SIG-M5 (cell line): ENCODE measurements at places on chromosomes 1 and 21.

- DNase-seq, result no peak
Measured at GRCh38 chr1:235266325-235266724, 61.7 kb downstream of the ARID4B start.

DNA sequence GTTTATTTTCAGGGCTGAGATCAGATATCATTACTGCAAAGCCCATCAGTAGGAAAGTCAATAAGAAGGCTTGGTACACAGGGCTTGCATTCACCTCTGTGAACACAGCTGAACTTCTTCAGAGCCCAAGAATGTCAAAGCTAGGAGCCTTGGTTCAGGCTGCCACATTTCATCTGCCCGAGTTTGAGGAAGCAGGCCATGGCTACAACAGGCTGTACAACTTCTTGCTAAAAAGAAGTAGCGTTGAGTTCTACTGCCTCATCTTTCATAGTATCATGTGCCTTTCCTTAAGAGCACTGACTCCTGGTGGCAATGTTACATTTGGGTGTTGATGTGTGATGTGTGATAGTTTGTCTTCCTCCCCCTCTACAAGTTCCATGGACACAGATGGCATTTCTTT is 10.1 kb downstream of the C1orf162 start:
- no peak for DNase-seq

GRCh38 chr1:225422031-225422605 is 5.7 kb downstream of the LBR start:
- DNase-seq, result no peak

- DNase-seq, result no peak
Measured at GRCh38 chr1:209157546-209158249, 425.8 kb upstream of the CAMK1G start.

DNA sequence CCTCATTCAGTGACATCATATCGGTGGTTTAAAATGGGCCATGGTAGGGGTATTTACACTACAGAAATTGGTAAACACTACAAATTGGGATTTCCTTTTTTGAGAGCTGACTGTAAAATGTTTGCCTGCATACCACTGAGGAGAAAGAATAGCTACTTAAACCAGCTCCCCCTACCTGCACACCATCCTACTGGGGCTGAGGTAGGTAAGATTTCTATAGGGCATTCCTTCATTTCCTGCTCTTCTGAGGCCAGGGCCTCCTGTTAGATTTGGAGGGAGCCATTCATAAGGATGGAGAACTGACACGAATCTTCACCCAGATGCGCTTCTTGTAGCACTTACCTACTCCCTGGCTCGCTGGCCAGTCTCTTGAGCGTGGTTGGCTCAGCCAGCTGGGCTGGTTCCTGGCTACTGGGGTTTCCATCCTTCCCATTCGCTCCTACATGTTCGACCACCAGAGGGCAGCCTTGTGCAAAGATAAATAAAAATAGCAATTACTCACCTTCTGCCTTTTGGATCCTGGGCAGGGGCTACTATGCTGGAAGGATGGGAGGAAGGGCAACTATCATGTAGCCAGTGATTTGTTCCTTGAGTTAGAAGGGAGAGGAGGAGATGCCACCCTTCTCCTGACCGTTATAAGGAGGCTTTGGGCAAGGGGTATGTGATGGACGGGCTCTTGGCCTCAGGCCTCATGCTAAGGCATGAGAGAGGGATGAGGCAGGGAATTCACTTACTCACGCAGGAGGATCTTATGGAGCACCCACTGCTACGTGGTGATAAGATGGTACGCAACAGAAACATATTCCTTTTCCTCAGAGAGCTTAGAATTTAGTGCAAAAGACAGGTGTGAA is 10.7 kb downstream of the OPTC start:
- DNase-seq, result peak; percentile 24

GRCh38 chr21:36171336-36171735 is 14.7 kb downstream of the DOP1B start:
- no peak for DNase-seq

GRCh38 chr1:10450836-10451235 is 1.0 kb downstream of the CORT start:
- no peak for DNase-seq

DNA sequence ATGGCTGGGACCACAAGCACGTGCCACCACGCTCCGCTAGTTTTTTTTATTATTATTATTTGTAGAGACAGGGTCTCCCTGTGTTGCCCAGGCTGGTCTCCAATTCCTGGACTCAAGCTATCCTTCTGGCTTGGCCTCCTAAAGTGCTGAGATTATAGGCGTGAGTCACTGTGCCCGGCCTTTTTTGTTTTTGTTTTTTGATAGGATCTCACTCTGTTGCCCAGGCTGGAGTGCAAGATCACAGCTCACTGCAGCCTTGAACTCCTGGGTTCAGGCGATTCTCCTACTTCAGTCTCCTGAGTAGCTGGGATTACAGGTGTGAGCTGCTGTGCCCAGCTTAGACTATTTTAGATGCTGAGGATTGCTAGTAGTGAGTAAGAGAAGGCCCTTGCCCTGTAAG is 11.8 kb upstream of the RNF11 start:
- no peak for DNase-seq

DNA sequence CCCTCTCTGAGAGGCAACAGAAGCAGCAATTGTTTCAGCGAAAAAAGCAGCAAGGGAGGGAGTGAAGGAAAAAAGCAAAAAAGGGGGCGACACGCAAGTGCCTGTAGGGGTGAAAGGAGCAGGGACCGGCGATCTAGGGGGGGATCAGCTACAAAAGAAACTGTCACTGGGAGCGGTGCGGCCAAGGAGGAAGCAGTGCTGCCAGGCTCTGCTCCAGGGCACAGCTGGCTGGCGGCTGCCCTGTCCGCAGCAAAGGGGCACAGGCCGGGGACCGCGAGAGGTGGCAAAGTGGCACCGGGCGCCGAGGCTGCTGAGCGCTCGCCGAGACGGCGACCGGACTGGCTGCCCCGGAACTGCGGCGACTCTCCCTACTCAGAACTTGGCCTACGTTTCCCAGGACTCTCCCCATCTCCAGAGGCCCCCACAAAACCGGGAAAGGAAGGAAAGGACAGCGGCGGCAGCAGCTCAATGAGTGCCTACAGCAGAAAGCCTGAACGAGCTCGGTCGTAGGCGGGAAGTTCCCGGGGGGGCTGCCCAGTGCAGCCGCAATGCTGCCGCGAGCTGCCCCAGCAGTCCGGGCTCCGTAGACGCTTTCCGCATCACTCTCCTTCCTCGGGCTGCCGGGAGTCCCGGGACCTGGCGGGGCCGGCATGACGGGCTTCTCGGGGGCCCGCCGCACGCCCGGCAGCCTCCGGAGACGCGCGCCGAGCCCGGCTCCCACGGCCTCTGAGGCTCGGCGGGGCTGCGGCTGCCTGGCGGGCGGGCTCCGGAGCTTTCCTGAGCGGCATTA is 1.0 kb upstream of the CDKN2C start:
- no peak for DNase-seq
